ENCODE measurements at places on chromosomes 2 and 18.

DNA sequence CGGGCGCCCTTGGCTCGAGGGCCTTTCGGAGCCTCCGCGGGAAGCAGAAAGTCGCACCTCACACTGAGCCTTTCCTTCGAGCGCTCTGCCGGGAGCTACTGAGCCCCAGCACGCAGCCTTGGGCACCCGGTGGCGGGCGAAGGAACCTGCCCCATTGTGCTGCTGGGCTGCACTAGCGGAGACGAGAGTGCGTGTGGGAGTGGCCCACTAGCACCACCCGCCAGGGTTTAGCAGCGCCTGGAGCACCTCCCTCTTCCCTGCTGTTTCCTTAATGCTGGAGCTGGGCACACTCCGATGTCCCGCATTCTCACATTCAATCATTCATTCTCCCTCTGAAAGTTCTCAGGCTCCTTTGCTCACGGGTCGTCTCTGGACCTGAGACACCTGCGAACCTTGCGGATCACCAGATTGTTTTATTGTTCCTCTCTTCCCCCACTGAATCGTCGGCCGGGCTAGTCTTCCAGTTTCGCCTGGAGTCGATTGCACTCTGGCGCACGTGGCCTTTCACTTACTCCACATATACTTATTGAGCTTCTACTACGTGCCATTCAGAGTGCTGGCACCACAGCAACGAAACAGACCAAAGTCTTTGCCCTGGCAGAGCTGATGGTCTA lies 8.5 kb upstream of the PAX3 start:
- no peak for DNase-seq

- DNase-seq = no peak
These were observed 13.6 kb upstream of the CYP27C1 start for GRCh38 chr2:127233710-127234109.

DNA sequence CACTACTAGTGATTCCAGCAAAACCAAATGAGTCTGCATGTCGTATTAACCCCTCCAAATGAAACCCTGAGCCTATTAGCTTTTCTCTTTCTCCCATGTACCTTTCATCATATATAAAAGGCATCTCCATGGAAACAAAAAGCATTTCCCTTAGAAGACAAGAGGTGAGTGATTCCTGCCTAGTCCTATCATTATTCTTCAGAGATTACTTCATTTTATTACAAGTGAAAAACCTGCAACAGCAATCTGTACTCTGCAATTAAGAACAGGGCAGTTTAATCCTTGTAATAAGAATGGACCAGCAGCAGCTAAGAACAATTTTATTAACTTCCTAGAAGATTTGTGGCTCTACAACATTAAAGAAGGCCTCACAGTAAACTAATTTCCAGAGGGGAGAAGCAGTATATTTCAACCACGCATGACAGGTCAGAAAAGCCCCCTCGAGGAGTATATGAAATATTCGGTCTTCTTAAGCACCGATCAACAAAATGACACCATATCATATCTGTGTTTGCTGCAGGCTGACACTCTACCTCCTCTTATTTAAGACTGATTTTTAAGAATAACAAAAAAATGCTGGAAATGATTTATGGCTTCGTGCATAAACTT lies 132.3 kb upstream of the TFPI start:
- no peak for DNase-seq

DNA sequence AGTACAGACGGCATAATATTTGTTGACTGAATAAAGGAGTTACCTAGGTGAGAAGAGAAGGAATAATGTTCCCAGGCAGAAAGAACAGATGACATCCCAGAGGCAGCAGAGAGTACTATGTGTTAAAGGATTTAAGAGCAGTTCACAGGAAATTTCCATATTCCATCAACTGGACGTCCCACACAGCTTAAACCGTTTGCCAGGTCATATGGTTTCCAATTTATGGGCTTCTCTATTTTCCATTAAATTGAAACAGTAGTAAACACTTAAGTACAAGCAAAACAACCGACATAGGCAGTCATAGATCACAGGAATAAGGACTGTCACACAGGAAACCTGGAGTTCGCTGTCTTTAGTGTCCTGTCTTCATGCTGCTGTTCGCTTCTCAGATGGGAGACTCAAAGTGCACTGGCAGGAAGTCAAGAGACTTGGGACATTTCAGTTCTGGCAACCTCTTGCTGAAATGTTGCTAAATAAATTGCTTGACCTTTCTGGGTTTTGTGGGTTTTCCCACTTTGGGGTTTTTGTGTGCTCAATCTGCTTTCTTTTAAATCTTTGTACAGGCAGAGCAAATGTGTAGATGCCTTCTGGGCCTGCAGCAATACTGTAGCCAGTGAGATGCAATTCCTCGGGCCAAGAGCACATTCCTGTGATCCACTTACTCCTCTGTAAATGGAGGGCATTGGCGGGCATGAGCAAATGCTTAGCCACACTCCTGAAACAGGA lies 5.8 kb upstream of the PIEZO2 start:
- no peak for DNase-seq

DNA sequence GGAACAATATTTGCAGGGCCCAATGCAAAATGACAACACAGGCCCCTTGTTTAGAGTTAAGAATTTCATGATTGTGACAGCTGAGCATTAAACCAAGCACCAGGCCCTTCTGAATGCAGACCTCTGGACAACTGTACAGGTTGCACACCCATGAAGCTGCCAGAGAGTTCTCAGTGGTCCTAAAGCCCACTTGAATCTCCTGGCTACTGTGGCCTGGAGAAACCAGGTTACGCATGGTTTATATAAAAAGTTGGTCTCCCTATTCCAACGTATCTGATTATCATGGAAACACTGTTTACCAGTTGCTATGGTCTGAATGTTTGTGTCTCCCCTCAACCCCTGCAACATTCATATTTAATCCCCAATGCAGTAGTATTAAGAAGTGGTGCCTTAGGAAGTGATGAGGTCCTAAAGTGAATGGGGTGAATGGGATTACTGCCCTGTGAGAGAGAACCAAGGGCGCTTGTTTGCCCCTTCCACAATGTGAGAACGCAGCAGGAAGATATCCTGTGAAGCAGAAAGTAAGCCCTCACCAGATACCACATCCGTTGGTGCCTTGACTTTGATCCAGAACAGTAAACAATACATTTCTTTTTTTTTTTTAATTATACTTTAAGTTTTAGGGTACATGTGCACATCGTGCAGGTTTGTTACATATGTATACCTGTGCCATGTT lies 48.0 kb upstream of the ANXA4 start:
- no peak for DNase-seq

GRCh38 chr2:239312081-239312511 lies 88.7 kb downstream of the HDAC4 start:
- no peak for DNase-seq

All from activated CD4-positive, CD25-positive, alpha-beta regulatory T cell treated with anti-CD3 and anti-CD28 coated beads, Interleukin-2, amount 50 U/mL, for 72 hours (primary cell).